Activated naive CD4-positive, alpha-beta T cell (primary cell): ENCODE measurements at places on chromosomes 6 and 20.

DNA sequence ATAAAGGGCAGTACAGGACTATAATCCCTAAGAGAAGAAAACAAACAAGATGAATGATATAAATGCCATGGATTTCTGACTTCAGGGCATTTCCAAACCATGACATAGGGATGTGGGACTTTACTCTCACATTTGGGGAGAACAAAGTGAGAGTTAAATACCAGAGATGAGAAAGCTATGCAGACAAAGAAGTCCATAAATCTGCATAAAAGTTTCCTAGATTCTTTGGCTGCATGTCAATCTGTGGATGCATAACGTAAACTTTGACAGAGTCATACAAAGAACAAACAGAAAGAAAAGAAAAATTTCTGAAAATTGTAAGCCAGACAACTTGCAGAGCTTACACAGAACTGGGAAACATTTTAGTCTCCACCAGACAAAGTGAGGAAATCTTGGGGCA lies 11.7 kb downstream of the EPM2A start:
- DNase-seq, result no peak

DNA sequence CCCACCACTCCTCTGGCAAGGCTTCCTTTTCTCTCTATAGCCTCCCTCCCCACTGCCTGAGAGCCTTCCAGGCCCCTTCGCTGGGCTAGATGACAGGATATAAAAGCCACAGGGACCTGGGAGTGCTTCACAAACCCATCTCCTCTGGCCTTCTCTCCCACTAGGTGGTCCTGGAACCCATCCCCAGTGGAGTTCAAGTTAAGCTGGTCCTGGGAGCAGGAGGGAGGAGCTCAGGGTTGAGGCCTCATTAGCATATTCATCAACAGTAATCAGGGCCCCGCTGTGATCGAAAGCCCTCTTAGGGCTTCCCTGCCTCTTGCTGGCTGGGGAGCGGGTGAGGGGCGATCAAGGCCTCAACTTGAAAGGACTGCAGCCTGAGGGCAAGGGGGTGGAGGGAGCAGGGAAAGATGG lies 9.1 kb downstream of the EBF4 start:
- no peak for DNase-seq

DNA sequence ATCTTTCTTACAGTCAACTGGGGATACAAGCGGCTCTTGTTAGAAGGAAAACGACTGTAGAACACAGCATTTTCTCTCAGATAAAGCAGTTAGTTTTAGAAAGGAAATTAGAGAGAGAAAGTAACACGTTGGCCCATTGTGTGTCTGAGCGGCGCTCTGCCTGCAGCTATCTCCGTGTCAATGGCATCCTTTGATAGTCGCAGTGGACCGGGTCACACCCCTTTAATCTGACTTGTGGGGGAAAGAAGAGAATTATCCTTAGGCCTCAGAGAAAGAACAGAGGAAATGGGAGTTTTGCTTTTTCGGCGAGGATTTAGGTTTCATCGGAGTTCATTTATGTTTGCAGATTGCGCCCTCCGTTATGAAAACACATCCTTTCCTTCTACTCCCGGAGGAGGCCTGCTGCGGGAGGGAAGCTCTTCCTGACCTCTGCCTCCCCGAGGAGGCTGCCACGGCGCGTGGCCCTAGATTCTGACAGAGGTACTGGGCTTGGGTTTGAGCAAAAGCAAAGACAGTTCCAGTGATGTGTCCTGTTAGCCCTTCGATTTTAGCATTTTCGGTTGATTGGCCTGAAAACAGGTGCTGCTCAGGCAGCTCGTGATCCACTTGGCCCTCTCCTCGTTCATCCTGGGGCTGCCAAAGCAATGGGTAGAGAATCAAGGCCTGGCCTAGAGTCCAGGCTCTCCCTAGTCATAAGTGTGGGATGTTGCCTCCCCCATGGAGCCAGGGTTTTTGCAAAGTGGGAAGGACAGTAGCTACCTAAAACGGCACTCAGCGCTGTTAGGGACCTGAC lies 74.9 kb downstream of the ZDHHC14 start:
- DNase-seq, result no peak

DNA sequence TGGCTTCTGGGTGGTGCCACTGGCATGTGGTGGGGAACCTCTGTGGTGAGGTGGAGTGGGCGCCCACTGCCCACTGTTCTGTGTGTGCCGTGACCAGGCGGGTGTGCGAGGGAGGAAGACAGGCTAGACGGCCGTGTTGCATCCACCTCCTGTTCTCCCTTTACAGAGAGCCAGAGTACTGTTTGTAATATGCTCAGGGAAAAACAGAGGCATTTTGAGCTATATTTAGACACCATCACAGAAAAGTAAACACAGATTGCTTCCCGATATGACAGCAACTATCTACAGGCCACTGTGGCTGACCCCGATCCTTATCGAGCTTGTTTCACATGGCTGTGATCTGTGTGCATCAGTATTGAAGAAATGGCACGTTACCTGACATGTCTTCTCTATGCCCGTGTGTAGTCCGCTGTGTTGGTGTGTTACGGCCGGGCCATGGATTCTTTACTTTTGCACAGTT lies 45.6 kb downstream of the ARID1B start:
- no peak for DNase-seq

DNA sequence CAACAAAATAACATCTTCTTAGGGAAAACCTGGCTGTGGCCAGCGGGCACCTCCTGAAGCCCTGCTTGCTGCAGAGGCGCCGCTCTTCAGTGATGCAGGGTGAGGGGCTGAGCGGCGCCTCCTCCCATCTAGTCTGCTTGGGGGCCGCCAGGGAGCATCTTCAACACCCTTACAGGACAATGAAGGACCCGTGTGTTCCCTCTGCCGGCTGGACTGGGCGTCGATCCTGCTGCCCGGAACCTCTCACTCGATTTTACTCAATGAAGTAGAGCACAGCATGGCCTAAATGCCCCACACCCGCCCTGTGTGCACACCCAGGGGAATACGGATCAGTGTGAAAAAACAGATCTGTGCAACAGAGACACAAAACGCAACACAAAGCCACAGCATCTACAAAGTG lies 28.5 kb upstream of the MPC1 start:
- DNase-seq, result no peak

- DNase-seq, result no peak
Measured at GRCh38 chr6:137033828-137034227, 10.9 kb downstream of the IL20RA start.

- DNase-seq, result no peak
Measured at GRCh38 chr6:127641905-127642304, 64.9 kb downstream of the C6orf58 start.

DNA sequence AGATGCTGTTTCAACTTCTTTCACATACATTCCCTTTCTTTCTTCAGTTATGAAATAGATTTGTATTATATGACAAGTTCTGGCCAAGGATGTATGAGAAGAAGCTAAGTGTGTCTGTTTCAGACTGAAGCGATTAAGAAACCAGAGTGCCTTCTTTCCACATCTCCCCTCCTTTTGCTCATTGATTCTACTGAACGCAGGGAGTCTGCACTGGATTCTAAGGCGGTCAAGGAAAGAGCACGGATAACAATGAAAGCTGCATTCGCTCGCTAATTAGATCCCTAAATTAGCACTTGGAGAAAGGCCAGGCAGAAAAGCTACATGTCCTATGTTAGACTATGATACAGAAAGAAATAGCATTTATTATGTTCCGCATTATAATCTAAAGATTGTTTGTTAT lies 267.7 kb downstream of the HAO1 start:
- no peak for DNase-seq

DNA sequence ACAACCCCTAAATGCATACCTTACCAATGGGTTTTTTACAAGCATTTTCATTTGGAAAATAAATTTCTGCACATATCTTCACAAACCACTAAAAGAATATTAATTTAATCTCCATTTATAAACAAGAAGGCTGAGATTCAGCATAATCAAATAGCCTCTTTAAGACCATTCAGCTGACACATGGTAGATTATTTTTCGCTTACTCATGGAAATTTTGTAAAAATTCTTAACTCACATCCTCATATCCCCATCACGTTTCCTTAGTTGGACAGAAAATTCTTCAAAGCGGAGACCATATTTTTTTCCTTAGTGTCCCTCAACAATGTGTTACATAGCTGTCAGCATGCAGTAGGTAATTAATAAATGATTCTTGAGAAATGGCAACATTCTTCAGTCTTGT lies 439.6 kb upstream of the PTCHD4 start:
- DNase-seq, result no peak

DNA sequence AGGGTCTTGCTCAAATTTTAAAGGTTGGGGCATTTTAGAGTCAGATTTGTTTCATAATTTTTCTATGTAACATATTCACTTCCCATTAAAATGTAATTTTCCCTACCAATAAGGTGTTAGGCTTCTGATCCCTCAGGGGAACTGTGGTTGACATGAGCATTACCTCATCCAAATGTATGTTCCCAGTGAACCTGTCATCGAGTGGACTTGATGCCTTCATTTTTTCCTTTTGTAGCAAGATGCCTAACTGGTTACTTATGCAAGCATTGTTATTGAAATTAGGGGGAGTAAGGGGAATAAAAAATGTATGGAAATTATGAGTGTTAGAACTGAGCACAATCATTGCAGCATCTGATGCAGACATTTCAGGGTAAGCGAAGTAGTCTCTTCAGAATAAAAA lies 360.5 kb downstream of the BCKDHB start:
- no peak for DNase-seq

- DNase-seq, result no peak
Measured at GRCh38 chr20:48738399-48739304, 89.1 kb downstream of the PREX1 start.

GRCh38 chr6:39263303-39264037 lies 34.2 kb upstream of the KCNK5 start:
- DNase-seq, result no peak

GRCh38 chr6:107102414-107102805 lies 12.9 kb downstream of the BEND3 start:
- no peak for DNase-seq
